T47D (cell line): ENCODE measurements at places on chromosomes 5 and 9.
A peak's percentile ranks its signal among the peaks of the same experiment; 100 is the strongest.

GRCh38 chr5:143227301-143227700 is 176.2 kb downstream of the NR3C1 start:
- no peak for DNase-seq

DNA sequence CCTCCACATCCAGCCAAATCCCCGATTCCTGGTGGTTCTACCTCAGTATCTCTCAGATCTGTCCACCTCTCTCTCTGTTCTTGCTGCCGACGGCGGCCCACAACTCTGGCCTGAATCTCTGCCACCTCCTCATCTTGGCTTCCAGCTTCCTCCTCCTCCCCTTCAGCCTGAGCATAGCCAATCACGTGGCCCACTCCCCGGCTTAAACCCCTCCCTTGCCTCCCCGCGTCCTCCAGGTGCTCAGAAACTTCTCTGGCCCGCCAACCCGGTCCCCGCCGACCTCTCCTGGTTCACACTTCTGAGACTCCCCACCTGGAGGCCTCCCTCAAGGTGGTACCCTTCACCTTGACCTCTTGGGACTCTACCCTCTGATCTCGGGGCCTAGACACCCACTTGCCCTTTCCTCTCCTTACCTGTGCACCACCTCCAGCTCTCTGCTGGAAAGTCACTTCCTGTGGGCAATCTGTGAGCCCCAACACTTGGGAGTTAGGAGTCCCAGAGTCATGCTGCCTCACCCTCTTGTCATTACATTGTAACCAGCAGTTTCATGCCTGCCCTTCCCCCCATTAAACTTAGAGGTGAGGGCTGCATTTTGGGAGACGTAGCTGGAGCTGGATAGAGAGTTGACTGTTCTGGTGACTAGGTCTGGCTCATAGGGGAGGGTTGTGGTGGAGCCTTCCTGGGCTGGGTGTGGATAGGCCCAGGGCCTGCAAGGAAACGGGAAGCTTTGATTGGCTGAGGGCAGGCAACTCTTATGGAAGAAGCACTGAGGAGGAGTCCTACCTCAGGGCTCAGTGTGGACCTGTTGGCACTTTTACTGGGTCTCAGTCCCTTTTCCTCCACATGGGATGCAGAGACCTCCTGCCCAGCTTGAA is 4.5 kb upstream of the SET start:
- peak; percentile 95 for DNase-seq

- no peak for DNase-seq
These were observed 195.2 kb upstream of the TUT7 start for GRCh38 chr9:86549401-86549811.

DNA sequence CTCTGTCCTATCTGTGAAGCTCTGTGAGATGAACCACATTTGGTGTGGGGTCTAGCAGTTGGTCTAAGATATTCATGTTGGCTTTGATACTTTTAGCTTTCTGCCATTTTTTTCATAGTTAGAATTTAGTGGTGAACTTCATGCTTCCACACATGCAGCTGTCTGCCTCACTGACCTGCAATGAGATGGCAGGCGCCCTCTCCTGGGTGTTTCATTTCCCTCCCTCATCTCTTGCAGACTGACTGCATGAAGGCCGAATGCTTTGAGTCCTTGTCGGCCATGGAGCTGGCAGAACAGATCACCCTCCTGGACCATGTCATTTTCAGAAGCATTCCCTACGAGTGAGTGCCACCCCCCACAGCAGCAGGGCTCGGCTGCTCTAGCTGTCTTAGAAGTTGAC is 26.1 kb upstream of the CKMT2 start:
- DNase-seq, result peak; percentile 43

GRCh38 chr9:86185872-86186271 is 73.6 kb downstream of the C9orf153 start:
- DNase-seq, result no peak

DNA sequence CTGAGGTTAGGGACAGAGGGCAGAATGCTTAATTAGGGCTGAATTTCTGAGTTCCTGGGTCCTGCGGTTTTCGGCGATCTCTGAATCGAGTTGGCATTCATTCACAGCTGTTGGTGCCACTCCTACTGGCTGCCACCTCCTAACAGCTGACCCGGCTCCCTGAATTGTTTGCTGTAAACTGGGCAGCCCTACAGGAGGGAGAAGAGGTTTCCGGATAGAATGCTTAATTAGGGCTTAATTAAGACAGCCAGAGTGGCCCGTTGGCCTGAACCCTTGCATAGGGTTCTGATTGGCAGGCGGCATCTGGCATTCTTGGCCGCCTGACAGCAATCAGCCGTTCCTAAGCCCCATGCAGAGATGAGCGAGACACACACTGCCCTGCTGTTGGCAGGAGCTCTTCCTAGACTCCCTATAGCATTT is 25.7 kb downstream of the FRMPD1 start:
- DNase-seq, result no peak

DNA sequence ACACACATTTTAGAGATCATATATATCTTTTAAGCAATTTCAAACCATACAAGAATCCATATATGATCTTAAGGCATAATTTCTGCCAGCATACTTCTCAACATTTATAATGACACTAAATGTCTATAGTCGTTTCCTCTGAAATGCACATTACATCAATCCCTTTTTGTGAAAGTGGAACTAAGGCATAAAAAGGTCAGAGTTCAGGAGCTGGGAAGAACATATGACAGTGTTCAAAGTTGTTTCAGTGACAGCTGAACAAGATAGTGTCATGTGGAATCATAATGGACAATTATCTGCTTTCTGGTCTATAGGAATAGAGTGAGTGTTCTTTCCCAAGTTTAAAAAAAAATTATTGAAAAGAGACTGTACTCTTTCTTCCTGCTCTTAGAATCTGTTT is 2.4 kb upstream of the MOB3B start:
- DNase-seq, result no peak

DNA sequence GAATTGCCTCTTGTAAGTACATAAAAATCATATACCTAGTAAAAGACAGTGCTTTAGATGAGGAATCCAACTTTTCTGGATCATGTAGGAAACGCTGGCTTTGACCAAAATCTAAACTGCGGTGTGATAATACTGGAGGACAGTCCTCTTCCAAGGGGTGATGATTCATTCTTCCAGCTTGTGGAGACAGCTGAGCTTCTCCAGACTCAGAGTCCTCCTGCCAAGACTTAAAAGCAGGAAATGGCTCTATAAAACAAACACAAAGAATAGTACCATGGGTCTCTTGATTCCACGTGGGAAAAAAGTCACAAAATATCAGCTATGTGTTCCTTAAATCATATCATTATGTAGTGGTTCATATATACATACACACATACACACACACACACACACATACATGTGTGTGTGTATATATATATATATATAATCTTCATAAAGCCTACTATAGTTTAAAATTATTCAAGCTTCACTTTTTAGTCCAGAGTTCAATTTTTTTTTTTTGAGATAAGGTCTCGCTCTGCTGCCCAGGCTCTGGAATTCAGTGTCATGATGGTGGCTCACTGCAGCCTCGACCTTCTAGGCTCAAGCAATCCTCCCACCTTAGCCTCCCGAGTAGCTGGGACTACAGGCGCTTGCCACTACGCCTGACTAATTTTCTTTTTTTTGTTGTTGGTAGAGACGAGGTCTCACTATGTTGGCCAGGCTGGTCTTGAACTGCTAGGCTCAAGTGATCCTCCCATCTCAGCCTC is 65.0 kb downstream of the PKD2L2 start:
- DNase-seq, result no peak

DNA sequence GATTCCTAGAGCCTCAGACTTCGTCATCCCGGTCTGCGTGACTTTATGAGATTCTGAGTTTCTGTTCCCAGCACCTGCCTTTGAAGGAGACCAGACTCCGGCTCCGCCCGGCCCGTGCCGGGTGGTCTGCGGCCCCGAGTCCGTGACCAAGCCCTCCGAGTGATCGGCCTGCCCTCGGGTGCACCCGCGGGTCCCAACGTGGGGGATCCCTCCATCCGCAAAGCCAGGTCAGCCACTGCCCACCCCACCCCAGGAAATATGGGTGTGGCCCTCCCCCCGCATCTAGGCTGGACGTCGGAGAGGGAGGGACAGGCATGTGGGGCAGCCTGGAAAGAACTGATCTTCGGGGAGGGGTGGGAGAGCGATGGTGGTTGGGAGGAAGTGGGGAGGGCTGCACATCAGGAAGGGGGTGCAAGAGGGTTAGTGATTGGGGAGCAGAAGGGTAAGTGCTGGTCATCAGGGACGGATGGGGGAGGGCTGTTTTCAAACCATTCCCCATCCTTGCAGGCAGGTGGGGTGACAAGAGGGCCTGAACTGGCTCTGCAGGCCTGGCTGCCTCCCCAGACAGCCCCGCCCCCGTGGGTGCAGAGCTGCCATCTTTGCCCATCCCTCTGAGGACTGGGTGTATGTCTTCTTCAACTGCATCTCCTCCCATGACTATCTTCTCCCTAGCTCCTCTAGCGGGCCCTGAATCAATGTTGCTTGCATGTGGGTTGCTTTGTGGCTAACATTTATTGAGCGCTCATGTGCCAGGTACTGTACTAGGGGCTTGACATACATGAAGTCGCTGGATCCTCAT is 747 bp downstream of the LRSAM1 start:
- peak; percentile 78 for DNase-seq

GRCh38 chr5:43049236-43049635 is 9.1 kb upstream of the ANXA2R start:
- DNase-seq, result no peak

- DNase-seq, result no peak
These were observed 474.0 kb upstream of the DAB2 start for GRCh38 chr5:39898731-39899130.

DNA sequence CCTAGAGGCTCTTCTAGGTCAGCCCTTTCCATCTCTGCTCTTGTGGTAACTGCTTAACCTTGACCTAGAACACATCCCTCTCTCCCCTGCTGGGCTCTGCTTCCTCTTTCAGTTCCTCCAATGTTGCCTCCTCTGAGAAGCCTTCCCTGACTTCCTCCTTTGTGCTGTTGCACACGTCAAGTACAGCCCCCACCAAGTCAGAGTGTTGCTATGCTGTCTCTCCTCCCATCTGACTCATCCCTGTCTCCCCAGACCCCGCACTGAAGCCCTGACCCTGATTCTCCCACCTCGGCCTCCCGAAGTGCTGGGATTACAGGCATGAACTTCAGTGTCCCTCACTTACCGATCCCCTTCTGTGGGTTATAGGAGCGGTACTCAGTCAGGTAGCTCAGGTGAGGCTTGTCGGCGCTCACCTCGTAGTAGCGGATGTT is 10.4 kb upstream of the TRIM14 start:
- DNase-seq, result no peak

DNA sequence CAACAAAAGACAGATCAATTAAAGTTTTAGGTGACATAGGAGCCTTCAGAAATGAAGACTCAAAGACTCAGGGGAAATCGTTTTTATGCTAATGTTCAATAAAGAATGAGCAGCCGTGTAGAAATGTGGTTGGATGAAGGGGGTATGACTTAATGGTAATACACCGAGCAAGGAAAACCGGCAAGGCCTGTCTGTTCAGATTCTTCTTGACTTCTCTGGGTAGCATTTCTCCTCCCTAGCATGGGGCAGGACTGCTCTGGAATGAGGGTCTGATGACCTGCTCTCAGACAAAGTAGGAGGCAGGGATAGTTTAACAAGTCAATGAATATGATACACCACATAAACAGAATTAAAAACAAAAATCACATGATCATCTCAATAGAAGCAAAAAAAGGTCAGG is 487.4 kb downstream of the ZNF608 start:
- peak; percentile 86 for DNase-seq

GRCh38 chr5:14250084-14250695 is 107.0 kb downstream of the TRIO start:
- no peak for DNase-seq

- DNase-seq, result no peak
These were observed 220.9 kb upstream of the DAP start for GRCh38 chr5:10981932-10982331.

GRCh38 chr5:114308508-114308907 is 53.4 kb upstream of the KCNN2 start:
- no peak for DNase-seq

DNA sequence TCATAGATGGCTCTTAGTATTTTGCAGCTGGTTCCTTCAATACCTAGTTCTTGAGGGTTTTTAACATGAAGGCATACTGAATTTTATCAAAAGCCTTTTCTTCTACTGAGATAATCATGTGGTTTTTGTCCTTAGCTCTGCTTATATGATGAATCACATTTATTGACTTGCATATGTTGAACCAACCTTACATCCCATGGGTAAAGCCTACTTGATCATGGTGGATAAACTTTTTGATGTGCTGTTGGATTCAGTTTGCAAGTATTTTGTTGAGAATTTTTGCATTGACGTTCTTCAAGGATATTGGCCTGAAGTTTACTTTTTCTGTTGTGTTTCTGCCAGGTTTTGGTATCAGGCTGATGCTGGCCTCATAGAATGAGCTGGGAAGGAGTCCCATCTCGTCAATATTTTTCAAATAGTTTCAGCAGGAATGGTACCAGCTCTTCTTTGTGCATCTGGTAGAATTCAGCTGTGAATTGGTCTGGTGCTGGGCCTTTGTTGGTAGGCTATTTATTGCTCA is 49.7 kb downstream of the YIPF5 start:
- no peak for DNase-seq

DNA sequence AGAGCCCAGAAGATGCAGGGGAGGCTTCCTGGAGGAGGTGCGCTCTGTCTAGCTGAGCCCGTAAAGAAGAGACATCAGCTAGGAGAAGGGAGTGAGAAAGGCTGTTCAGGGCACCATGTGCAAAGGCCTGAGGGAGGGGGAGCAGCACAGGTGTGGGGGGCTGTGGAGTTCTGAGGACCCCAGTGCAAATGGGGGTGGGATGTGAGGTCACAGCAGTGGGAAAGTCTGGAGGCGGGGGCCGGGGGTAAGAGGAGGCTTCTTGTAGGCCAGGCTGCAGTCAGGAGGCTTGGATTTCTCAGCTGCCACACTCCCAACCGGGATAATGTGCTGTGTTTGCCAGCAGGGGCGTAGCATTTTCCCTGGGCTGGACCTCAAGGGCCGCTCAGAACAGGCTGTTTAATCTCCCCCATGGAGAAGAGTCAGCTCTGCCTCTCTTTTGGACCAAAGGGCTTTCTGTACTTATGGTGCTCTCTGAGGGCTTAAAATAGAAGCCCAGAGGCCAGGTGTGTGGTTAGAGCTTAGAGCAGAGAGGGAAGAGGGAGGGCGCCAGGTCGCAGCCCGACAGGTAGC is 5.7 kb downstream of the NEURL1B start:
- no peak for DNase-seq

DNA sequence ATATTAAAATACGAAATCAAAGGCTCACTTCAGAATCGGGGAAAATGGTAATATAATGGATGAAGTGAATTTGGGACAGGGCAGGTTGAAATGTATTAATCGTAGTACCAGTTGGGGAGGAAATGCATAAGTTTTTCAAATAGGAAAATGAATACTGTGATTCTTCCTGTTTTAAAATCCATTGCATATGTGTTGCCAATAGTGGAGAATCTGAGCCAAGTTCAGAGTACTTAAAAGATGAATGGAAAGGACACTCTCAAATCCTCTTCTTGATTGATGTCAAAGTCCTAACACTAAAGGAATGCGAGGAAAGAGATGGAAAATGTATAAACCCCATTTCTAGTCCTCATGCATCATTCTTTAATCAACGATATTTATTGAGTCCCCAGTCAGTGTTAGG is 160.9 kb upstream of the CCNG1 start:
- no peak for DNase-seq

- DNase-seq, result no peak
These were observed 1201.4 kb upstream of the C9orf72 start for GRCh38 chr9:28774433-28775235.

GRCh38 chr5:74766418-74766848 is 484 bp downstream of the GFM2 start:
- peak; percentile 50 for DNase-seq
